ENCODE measurements at places on chromosomes 12 and 14. TPM values are rescaled to one million over a fixed set of nuclear protein-coding genes. Genes with fewer than 3 reads are reported as not detected.

The APPL2 gene
- 67.5 TPM for total RNA-seq

The CIROP gene
- not detected for total RNA-seq

The CHD8 gene
- 40.6 TPM for total RNA-seq

The RPS29 gene
- total RNA-seq = 4,173 TPM

The MYRFL gene
- total RNA-seq = not detected

The DUSP16 gene
- total RNA-seq = 19.2 TPM

The LIN52 gene
- 11.0 TPM for total RNA-seq

The CIT gene
- total RNA-seq = 3.6 TPM

The KCNH5 gene
- total RNA-seq = 6.2 TPM

The ABHD12B gene
- total RNA-seq = 2.5 TPM

The BHLHE41 gene
- total RNA-seq = 7.5 TPM

The ALG10B gene
- 3.2 TPM for total RNA-seq

The TEX22 gene
- not detected for total RNA-seq

The IGF1 gene
- 205 TPM for total RNA-seq

The SMCO2 gene
- not detected for total RNA-seq

The EML5 gene
- 0.38 TPM for total RNA-seq

The LMO3 gene
- total RNA-seq = 169 TPM

The BDKRB2 gene
- 28.0 TPM for total RNA-seq

The ANG gene
- 54.9 TPM for total RNA-seq

The HOXC11 gene
- total RNA-seq = not detected

The ENO2 gene
- 14.3 TPM for total RNA-seq

The PIWIL1 gene
- total RNA-seq = not detected

The PRB3 gene
- total RNA-seq = not detected

The DYRK2 gene
- total RNA-seq = 23.4 TPM

The CD9 gene
- total RNA-seq = 78.7 TPM

Data from omental fat pad (tissue), 4 donors.